Effector memory CD8-positive, alpha-beta T cell (primary cell): ENCODE measurements at places on chromosomes 3 and 15.

DNA sequence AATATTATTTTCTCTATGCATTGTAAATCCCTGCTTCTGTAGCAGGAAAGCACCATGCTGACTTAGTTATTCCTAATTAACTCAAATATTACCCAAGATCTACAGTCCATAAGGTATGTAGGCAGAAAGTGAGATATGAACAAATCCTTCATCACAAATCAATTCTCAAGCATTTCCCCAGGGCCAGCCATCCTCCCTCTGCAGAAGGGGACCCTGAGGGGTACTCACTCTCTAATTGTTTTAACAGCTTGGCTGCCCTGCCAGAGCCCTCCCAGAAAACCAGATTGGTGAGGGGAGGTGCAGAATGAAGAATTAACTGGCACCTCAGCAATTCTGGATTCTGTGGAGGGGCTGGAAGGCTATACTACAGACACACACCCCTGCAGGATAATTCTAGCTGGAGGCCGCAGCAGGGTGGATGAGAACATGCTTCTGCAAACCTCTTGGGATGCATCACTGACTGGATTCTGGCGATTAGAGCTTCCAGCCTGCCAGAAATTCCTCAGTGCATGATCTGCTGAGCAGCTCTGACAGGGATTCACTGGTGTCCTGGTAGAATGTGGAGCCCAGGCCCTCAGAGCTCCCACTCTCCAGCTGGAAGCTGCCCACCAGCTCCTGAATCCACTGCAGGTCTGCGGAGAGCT, 88.6 kb upstream of the HERC1 start:
- DNase-seq = no peak

DNA sequence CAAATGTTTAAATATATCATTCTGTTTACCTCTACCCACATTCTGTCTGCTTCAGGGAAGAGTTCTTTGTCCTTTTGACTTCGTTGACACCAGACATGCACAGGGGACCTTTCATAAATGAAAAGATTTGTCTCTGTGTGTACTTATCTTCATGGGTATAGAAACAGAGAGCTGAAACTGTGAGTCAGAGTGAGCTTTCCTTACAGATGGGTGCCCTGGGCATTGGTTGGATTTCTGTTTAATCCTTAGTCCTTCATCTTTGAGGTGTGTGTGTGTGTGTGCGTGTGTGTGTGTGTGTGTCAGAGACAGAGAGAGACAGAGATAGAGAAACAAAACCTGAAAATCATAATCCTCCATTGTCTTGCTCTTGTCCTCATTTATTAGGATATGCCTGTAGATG, 517.4 kb downstream of the TUSC7 start:
- DNase-seq = no peak

DNA sequence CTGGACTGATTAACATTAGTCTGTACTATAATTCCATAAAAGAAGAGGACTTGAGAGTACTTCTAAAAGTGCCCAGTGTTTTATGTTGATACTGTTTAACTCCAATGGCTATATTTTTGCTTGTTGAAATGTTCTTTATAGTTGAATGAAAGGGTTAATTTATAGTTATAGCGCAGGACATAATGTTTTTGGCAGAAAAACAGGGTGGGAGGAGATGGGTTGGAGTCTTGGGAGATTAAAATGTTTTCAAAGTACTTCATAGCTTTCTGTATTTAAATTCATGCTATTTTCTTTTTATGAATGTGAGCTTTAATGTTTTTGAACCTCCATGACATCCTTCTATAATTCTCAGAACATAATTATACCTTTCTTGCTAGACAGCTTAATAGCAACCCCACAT, 108.2 kb downstream of the CNTN3 start:
- no peak for DNase-seq

GRCh38 chr15:71375934-71376333, 260.7 kb downstream of the THSD4 start:
- DNase-seq = no peak

- no peak for DNase-seq
Observed at GRCh38 chr3:6089780-6090179, 771.1 kb upstream of the GRM7 start.

DNA sequence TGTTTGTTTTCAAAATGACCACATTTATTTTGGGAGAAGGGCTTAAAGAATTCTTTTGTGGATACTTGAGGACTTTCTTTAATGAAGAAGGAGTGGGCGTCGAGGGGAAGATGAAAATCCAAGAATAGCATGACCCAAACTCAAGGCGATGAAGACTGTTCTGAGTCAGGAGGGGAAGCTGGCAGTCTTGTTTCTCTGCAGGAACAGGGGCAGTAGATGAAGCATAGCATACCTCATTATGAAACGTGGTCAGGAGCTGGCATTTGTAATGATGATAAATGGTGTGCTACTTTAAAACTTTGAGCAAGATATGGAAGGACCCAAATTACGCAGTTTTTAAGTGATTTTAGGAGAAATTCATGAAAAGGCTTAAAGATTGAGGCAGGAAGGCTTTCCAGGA, 549.0 kb downstream of the IGSF11 start:
- no peak for DNase-seq

DNA sequence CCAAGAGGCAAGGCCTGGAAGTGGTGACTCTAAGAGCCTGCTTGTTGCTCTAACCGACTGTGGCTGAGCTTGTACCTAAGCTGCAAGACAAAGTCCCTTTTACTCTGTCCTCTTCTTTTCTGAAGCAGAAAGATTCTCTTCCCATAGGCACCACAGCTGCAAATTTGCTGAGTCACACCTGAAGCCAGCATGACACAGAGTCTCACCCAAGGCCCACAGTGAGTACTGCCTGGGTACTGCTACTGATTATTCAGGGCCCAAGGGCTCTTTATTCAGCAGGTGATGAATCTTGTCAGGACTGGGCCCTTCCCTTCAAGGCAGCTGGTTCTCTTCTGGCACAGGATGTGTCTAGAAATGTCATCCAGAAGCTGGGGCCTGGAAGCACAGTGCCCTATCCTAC, 18.9 kb upstream of the TIGIT start:
- no peak for DNase-seq

- no peak for DNase-seq
Observed at GRCh38 chr3:88123526-88123925, 26.2 kb upstream of the C3orf38 start.

DNA sequence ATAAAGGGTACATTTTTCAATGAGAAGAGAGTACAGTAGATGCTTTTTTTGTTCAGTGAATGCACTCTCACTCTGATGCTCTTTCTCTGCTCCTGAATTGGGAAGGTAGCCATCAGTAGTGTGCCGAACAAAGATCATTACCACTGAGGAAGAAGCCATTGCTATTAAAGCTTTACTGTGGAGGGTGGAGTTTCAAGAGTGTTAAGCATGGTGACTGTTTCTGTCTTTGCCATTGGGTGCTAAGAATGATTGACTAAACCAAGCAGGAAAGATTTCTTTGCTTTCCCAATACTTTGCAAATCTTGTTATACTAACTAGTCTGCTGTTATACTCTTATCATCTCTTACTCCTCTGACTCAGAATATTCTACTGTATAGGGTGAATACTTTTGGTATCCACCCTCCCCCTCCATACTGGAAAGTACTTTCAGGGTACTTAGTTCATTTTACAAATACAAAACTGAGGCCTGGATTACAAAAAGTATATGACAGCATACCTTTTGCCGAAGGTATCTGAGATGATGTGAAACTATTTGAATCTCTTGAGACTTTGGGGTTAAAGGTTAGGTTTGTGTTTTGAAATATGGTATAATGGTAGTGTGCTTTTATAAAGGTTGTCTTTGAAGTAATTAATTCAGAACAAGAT, 1.7 kb downstream of the RAB11A start:
- DNase-seq = no peak

GRCh38 chr15:69679623-69680228, 227.1 kb downstream of the RPLP1 start:
- DNase-seq = peak; percentile 33

DNA sequence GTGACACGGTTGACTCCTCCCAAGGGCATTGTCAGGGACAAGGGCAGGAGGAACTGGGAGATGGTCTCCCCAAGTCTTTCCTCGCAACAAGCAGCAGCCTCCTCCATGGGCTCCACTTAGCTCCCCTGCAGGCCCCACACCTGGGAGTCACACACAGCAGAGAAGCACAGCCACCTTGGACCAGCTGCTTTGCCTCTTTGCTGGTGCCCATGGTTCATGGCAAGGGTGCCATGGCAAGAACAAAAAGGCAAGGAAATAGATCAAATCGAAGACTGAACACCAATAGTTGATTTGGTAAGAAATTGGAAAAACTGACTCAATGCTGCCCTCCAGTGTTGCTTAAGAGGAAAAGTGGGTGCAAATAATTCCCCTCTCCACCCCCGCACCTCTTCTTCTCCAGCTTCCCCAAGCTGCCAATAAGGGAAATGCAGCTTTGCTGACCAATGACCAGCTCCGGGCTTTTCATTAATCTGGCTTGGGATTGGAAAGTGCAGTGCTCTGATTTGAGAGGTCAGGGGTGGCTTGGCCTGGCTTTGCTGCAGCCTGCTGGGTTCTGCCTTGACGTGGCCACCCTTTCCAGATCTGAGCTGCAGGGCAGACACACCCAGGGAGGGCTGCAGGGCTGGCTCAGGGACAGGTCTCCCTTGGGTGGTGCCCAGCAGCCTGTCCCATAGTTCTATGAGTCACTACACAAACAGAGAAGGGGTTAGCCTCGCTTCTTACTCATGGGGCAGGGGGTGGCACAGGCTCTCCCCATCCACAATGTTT, 162.0 kb downstream of the KLF13 start:
- peak; percentile 29 for DNase-seq

GRCh38 chr3:193870376-193871219, 265.4 kb upstream of the HES1 start:
- DNase-seq = no peak

GRCh38 chr3:119551598-119551997, 7.8 kb downstream of the CD80 start:
- DNase-seq = no peak

DNA sequence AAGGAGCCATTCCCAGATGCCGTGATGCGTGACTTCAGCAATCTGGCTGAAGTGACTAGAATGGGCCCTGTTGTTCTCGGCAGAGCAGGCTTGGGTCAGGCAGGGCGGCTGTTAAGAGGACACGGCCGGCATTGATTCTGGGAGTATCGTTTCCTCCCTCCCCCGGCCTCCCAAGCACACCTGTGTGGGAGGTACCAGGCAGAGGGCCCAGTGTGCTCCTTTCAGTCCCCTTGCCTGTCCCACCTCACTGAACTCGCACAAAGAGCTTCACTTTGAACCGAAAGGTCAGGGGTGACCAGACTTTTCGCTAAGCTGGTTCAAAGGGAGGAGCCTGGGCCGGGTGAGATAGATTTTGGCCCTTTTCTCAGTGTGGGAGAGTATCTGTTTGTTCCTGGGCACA, 92.7 kb downstream of the CEMIP start:
- DNase-seq = no peak

DNA sequence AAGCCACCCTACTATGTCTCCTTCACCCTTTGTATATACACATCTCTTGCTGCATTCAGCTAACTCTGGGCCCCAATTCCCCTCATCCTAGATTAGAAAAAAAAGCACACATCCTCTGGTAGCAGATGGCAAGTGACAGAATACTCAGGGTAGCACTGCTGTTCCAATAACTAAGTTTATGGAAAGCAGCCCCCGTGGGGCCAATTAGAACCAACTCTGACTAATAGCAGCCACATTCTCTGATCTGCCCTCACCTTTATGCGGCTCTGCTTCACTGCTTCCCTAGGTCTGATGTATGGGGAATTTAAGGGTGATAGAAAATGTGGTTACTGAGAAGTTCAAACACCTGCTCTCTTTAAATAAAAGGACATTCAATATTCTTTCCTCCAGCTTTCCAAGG, 74.9 kb upstream of the SETMAR start:
- DNase-seq = no peak

DNA sequence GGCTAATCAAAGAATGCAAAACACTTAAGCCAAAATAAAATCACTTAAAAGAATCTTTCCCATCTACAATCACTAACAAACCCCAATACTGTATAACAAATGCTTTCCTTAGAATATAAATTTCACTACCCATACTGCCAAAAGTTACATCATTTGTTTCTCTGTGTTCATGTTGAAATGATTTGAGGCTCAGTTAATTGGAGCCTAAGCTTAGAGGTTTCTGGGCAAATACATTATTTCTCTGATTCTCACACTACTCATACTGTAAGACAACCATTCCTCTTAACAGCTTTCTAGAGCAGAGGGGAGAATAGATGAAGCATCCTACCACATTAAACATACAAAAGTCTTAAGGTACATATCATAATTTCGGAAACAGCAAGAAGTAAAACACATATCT, 2.1 kb downstream of the RIOX2 start:
- DNase-seq = no peak
